ENCODE measurements at places on chromosomes 5 and 9. TPM values are rescaled to one million over a fixed set of nuclear protein-coding genes. Genes with fewer than 3 reads are reported as not detected.
A peak's percentile ranks its signal among the peaks of the same experiment; 100 is the strongest.

SPATA31C1 gene
- not detected for polyA plus RNA-seq

DNA sequence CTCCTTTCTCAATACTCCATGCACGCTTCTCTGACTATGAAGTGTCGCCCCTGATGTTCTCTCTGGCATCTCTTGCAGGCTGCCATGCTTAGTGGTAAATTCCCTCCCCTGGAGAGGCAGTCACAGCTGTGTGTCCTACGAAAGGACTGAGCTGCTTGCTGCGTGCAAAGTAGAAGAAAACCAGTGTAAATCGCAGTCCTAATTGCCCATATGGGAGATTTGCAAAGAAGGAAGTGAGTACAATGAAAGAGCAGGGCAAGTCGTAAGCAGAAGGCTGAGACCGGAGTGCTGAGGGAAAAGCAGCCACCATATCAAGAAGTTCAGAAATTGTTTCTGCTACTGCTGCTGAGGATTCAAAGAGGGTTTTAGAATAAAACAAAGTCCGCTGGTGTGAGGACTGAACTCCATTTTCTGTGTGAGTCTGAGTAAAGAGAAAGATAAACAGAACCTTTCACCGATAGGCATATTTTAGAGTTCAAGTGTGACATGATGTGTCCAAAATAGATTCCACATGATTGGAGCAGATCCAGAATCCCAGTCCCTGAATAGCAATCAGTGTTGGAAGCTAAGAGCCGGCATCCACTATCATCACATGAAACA lies 507.8 kb upstream of the MPDZ start:
- DNase-seq: peak; percentile 27

DNA sequence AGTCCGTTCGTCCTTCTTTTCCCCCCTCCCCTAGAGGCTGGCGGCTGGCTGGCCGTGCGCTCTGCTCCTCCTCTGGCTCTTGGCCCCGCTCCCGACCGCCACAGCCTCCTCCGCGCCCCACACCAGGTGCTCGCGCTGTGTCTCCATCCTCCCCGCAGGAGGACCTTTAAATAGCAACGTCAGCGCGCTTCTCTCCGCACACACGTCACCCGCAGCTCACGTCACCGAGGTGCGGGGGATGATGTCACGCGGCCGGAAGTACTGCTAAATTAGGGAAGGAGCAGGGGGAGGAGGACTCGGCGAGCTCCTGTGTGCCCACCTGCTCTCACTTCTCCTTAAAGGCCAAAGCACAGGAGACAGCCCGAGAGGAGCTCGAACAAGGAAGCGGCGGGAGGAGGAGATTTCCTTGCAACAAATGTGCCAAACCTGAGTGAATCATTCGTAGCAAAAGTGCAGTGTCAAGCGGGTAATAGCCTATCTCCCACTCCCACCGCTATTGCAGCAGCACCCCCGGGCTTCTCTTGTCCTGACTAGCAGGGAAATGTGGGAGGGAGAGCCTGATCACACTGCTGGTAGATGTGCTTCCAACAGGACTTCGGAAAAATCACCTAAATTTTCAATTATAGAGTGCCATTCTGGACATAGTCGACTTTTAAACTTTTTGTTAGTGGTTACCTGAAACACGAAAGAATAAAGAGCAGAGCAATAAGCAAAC lies 614 bp upstream of the HOMER1 start:
- peak; percentile 96 for DNase-seq

DNA sequence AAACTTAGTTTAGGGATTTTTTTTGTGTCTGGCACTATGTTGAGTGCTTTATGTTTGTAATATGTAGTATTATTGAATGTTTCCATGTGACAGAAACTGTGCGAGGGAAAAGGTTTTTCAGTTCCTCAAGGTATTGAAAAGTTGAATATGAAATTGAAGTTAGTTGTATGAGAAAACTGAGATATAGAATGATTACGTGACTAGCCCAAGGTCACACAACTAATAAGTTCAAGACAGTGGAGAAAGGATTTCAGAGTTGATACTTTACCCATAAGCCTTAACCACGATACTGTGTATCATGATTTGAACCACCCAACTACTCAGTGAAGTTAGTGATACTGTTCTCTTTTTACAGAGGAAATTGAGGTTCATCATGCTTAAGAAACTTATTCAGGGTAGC lies 5.7 kb downstream of the NIPBL start:
- no peak for DNase-seq

- DNase-seq: no peak
Measured at GRCh38 chr9:71571186-71571585, 197.1 kb downstream of the CEMIP2 start.

Measured in hepatocyte (in vitro differentiated cells).